Stimulated activated CD8-positive, alpha-beta memory T cell treated with anti-CD3 and anti-CD28 coated beads, Interleukin-7, amount 100 ng/mL, for 24 hours (primary cell): ENCODE measurements at places on chromosomes 12 and 14.

- no peak for DNase-seq
Measured at GRCh38 chr14:54105898-54106297, 149.3 kb upstream of the BMP4 start.

DNA sequence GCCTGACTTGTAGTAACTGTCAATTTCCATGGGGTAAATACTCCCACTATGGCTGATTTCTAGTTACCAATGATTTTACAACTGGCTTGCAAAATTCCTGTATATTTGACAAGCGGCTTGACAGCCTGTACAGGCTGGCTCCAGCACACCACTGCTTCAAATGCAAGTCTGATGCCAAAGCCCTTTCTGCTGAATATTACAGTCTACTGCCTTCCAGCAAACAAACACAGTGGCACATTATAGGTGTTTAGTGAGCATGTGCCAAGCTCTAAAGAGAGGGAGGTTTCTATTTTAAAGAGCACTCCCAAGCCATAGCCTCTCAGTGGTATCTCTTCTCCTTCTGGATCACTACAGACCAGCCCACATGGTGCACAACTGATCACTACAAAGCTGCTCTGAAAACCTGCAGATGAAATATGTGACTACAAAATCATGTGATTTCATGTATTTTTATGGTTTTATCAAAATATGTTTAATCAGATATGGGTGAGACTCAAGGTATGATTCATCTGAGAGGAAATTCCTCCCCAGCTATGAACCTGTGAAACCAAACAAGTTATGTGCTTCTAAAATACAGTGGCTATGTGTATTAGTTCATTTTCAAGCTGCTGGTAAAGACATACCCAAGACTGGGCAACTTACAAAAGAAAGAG, 101.5 kb downstream of the RPAP3 start:
- no peak for DNase-seq

DNA sequence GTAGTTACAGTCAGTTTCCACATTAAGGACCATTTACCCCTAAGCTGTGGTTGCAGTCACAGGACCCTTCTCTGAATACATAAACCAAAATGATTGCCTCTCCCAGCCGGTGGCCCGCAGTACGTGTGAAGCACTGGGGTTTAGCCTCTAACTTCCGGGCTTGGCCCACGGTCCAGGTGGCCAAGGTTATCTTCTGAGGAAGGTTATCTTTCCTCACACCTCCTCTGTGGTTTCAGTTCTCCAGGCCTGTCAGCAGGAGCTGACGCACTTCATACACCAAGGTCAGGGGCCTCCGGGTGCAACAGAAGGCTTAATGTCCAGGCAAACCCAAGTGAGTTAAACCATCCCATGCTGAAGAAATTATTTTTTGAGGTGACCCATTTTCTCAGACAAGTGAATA, 291.0 kb upstream of the FKBP4 start:
- DNase-seq, result no peak

DNA sequence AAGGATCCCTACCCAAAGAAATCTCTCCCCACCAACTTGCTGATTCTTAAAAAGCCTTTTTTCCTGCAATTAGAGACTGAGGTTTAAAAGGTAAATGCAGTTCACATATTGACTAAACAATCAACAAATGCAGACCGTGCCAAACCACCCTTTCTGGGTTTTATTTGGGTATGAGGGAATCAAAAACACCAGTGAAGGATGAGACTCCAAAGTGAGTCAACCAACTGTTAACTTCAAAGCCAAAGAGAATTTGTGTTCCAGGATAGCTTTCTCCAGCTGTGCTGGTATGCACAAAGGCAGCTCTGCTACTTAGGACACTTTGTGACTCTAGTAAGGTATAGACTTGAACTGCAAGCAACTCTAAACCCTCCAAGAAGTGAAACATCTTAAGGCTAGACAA, 39.4 kb downstream of the RPS29 start:
- no peak for DNase-seq

DNA sequence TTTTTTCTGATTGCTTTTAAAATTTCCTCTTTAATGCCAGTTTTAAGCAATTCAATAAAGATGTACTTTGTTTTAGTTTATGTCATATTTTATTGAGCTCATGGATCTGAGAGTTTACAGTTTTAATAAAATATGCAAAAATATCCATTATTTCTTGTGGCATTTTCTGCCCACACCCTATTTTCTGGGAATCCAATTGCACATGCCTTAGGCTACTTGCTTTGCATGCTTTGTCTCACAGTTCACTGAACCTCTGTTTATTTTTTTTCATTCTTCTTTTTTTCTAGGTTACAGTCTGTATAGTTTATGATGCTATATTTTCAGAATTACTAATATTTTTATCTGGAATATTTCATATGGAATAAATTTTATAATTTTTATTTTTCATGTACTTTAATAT, 1258.0 kb downstream of the FSCB start:
- DNase-seq, result no peak

- no peak for DNase-seq
Measured at GRCh38 chr12:125225641-125226040, 160.4 kb downstream of the AACS start.

DNA sequence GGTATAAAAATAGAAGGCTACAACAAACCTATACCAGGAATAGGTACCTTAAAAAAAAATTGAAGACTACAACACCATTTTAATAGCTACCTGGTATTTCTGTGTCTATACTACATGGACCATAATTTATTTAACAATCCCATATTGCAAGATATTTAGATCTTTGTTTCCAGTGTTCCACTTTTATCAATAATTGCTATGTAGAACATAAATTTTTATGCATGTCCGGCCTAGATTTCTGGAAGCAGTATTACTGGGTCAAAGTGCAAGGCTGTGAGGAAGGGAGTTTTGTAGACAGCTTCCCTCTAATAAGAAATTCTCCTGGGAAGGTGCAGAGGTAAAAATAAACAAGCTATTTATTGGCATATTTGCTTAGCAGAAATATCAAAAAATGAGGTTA, 4.1 kb upstream of the DCAF11 start:
- DNase-seq, result no peak

DNA sequence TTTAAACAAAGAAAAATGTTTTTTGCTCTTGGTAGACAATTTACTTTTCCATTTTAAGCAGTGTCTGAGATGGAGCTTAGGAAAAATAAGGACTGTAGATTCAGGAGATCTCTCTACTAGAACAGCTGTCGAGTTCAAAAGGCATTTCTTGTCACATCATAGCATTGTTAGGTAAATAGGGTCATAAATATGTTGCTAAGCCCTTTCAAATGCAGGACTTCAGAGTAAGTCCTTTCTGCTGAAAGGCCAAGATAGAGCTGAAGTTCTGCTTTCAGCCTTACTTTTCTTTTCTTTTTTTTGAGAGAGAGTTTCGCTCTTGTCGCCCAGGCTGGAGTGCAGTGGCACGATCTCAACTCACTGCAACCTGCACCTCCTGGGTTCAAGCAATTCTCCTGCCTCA, 98.2 kb downstream of the SYNE2 start:
- DNase-seq, result no peak

GRCh38 chr14:95943699-95944098, 67.1 kb downstream of the TUNAR start:
- DNase-seq, result no peak

DNA sequence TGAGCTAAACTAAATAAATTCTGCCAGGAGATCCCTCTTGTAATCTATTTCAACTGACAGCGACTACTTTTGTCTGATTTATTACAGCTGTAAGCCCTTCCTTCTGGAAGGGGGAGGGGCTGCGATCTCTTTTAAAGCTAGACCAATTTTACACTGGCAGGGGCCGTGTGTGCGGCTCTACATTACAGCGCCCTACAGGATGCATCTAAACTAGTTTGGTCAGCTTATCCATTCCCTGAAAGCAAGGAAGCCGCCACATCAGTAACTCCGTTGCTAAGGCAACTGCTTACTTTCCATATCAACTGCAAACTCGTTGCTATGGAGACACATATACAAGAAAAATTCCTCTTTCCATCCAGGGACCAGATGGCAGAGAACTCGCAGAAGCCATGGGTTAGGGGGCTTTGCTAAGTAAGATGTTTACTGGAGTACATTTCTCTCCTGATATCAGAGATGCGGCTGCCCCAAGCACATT, 17.4 kb downstream of the FOXN3 start:
- no peak for DNase-seq

GRCh38 chr12:132595183-132595582, 15.2 kb downstream of the LRCOL1 start:
- DNase-seq, result no peak

DNA sequence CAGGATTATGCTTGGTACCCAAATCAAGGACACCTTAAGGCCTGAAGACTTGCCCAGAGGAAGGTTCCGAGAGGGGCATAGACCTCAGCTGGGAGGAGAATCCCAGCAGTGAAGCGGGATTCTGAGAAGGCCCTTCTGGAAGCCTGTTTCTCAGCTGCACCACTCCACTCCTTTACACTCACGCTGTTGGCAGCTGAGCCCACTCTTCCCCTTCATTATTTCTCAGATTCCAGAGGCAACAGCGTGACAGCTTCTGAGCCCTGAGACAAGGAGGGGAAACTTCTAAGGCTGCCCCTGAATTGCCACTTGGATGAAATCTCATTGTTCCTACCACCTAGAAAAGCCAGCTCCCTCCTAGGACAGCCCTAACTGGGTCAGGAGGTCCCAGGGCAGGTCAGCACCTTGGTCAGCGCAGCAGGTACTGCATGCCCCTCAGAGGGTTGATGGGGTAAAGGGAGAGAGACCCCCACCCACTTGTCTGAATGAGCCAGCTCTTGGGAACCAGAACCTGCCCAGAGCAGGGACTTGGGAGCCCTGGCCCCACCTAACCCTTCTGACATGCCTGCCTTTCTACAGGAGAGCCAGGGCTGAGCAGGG, 53.9 kb downstream of the ISCA2 start:
- no peak for DNase-seq

GRCh38 chr12:97024393-97024792, 117.3 kb downstream of the NEDD1 start:
- DNase-seq, result no peak

DNA sequence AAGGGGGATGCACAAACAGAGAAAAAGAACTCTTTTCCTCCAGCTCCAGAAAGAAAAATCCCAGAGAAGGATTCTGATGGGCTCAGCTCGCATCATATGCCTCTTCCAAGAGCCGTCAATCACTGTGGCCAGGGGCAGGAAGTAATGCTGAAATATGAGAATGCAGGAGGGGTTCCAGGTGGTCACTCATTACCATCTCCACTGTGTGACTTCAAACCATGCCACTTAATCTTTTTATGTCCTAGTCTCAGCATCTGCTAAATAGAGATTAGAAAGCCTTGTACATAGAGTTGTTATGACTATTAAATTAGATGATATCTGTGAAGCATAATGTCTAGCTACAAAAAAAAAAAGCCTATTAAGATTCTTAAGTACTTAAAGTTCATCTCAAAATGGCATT, 65.6 kb upstream of the FICD start:
- DNase-seq, result no peak

DNA sequence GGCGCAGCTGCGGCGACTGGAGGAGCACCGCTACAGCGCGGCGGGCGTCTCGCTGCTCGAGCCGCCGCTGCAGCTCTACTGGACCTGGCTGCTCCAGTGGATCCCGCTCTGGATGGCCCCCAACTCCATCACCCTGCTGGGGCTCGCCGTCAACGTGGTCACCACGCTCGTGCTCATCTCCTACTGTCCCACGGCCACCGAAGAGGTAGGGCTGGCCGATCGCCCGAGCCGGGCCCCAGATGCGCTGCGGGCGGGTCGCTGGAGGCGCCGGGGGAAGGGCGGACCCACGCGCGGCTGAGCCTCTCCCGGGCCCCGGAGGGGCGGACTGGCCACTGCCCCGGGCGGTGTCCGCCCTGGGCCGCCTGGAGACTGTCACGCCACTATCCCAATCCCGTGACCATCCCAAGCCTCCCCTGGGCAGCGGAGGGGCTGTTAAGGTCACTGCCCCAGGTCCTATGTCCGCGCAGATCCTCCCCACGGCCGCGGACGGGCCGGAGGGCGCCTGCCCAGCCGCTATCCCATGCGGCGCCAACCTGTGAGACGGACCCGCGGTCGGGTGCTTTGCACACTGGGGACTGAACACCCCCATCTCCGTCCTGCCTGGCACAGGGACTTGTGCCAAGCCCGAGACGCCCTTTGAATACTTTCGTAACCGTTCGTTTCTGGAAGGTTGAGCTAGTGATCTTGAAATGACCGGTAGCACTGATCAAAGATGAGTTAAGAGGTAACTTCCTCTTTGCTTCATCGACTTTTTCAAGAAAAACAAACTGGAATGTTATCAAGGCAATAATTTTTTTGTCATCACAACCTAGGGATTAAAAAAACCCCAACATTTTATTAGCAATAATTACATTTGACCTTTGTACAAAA, 725 bp downstream of the CHPT1 start:
- DNase-seq, result no peak

DNA sequence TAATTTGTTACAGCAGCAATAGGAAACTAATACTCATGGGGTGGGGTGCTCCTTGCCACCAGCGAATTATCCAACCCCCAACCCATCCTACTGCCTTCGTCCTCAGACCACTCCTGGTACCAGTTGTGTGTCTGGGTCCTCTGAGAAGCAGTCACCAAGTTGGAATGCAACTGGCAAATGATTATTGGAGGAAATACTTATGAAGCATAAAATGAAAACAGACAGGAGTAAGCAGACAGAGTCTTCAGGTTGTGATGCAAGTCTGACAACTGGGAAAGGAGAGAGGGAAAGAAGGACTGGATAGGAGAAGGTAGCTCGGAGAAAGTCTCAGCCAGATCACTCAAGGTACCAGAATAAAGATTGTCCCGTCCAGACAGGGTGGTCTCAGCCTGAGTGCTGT, 181.1 kb upstream of the ARID2 start:
- DNase-seq, result no peak

DNA sequence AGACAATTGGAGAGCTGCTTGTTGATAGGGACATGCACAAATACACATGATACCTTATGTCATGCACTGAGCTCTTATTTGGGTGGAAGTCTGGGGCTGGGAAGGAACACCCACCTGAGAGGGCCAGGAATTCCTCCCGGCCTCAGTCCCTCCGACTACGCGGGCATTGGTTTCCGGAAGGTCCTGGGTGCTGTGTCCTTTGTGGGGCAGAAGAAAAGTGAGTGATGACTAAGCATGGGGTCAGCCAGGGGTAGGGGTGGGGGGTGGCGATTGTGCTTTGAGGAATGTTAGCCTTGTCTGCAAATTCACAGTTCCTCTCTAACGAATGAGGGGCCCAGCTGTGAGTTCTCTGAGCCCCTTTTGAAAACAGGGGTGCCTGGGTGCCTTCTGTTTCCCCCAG, 798 bp downstream of the CELA1 start:
- DNase-seq, result no peak

GRCh38 chr14:53237488-53237887, 84.4 kb upstream of the DDHD1 start:
- DNase-seq, result no peak
